ENCODE measurements at places on chromosomes 6 and 20.

DNA sequence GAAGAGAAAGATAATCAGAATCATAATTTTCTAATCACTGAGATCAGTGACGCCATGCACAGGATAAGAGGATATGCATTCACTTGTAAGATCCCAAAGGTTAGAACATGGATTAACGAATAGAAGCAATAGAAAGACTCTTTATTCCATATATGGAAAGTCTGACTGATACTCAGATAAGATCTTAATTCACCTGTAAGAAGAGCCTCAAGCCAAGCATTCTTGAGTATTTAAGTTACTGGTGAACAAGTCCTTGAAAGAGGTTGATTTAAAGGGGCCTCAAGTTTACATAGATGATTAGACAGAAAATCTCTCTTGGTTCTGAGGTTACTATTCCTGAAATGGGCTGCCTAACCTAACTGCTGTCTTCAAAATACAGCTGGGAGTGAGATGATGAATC, 53.8 kb upstream of the MTRF1L start:
- DNase-seq, result no peak

DNA sequence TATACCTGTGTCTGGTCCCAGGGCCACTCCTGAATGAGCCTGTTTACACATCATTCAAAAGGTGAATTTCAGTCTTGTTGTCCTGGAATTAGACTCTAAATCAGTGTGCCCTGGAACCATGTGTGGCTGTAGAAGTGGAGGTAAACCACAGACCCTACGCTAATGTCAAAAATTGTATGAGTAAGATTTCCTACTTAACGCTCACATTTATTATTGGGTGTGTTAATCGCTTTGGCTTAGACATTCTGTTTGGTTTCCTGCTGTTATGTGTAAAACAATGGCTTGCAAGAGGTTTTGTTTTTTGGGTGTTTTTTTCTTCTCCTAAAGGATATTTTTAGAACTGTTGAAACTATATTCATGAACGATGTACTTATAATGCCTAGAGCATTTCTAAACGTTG, 19.3 kb downstream of the PLCB1 start:
- DNase-seq, result no peak

GRCh38 chr20:54625497-54625896, 150.1 kb downstream of the DOK5 start:
- DNase-seq, result no peak

DNA sequence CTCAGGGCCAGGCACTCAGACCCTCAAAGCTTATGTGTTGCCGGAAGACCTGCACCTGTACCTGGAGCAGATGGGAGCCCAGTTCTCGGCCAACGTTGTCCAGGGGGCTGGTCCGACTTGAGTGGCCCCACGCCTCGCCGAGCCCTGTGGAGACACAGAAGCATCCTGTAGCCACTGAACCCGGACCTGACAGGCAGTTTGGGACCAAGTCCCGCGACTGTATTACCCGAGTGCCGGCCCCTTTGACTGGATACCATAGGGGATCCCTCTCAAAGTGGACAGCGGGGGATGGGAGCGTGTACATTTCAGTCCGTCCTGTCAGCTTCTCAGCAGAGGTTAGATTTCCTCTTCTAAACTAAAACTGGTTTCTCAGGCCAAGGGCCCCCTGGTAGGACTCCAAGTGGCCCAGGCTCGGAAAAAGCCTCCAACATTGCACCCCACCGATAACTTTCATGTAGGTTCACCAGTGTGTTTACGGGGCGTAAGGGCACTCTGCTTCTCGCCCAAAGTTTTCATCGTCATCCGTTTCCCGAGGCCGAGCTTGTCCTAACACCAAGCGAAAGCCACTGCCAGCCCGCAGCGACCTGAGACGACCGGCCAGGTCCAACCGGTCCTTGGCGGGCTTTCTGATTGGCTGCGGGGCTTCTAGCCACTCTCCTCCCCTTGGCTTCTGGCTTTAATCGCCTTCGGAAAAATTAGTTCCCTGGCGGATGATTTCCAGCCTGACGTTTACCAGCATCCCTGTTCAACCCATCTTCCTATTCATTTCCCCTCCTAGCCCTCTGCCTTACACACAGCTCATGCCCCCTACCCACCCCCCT, 10.8 kb downstream of the SIM1 start:
- DNase-seq, result no peak

GRCh38 chr6:74073429-74073828, 377.4 kb downstream of the CD109 start:
- DNase-seq, result no peak

DNA sequence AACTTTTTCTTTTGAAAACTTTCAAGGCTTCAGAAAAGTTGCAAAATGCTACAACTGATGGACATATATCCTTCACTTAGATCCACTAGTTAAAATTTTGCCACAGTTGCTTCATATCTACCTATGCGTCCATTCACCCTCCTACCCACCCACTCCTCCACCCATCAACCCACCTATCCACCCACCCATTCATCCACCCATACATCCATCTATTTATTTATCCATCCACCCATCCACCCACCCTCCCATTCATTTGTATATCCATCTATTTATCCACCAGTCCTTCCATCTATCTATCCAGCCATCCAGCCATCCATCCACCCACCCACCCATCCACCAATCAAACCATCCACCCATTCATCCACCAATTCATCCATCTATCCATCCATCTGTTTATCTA, 13.6 kb downstream of the BPIFB4 start:
- no peak for DNase-seq

All from GF-D8 (cell line).